ENCODE measurements at places on chromosomes 4 and X.

DNA sequence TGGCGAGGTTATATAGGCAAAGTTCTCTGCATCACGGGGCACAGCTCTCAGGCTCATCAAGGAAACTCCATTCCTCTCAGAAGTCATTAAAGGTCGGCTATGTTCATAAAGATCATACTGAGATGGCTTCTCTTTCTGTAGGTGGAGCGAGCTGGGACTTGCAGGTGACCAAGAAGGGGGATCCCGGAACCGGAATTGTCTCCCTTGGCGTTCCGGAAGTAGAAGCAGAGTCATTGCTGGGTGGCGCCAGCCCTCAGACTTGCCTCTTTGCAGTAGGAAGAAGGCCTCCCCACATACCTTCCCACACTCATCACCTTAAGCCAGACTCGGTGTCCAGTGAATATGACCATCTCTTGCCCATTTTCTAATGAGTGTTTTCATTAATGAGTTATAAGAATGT, 17.9 kb upstream of the HPGD start:
- no peak for DNase-seq

DNA sequence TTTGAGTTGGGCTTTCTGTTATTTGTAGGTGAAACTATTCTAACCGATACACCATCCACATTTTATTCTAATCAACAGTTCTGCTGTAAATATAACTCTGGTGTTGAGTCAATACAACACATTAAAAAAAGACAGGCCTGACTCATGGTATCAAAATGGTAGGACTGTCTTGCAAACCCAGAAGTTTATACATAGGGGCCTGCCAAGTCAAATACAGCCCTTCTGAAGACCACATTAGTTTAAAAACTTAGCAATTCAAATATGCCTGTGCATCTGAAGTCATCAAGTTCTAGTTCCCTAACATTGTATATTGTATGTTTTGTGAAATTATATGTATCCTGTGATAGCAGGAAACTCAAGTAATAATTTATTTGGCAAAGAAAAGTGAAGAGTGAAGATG, 24.4 kb upstream of the PDE5A start:
- no peak for DNase-seq

- no peak for DNase-seq
These were observed 2.4 kb downstream of the HMX1 start for GRCh38 chr4:8869002-8869897.

DNA sequence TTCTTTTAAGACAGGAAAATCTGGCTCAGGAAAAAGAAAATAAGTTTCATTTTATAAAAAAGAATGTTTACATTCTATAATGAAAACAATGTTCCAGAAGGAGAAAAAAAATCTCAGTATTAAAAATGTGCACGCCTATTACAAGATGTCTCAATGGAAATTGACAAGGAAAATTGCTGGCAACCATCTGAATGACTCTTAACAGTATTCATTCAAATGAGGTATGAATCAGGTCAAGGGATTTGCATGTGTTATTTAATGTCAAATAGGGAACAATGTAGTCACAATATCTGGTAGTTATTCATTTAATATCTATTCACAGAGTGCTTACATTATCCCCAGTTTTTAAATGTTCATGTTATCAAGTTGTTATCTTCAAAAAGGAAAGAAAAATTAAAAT, 208.4 kb upstream of the TRAM1L1 start:
- no peak for DNase-seq

DNA sequence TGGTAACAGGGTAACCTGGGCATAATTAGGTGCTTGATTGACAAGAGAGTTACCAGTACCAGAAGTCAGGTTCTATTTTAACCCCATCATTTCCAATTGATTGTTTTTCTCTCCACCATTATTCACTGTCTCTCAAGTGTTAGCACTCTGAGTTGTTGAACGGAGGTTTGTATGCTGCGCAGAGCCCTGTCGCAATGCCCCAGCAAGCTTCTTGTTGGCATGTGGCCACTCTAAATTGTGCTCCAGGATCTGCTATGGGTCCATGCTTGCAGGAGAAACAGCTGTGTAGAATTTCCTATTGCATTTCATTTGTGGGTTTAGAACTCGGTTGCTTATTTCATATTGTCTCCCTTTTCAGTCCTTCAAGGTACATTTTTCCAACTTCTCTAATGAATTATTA, 98.2 kb downstream of the KLHL8 start:
- DNase-seq = no peak

- DNase-seq = no peak
These were observed 386.4 kb upstream of the RPS6KA3 start for GRCh38 chrX:20653070-20653469.

DNA sequence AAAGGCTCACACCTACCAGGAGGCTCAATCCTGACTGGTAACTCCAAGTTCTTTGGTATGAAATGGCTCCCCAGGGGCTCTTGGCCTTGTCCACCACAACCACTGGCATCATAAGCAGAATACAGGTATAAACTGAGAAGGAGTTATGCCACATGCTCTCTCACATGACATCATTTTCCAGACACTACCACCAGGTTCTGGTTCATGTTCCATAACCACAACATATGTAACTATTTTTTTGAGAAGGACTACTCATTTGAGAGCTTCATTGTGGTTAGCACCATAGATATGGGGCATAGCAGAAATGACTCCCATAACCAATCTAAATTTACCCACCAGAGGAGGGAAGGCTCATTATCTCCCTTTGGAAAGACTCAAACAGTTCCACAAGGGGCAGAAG, 19.6 kb downstream of the PRDM5 start:
- no peak for DNase-seq

- DNase-seq = no peak
These were observed 200.6 kb upstream of the FTHL17 start for GRCh38 chrX:31272472-31272775.
